IPS-NIHi11 (cell line): ENCODE measurements at places on chromosomes 6 and 20.

- DNase-seq, result no peak
These were observed 5.7 kb upstream of the TIAM2 start for GRCh38 chr6:154989448-154989847.

GRCh38 chr6:72552938-72553337 lies 68.9 kb upstream of the KCNQ5 start:
- DNase-seq, result no peak

DNA sequence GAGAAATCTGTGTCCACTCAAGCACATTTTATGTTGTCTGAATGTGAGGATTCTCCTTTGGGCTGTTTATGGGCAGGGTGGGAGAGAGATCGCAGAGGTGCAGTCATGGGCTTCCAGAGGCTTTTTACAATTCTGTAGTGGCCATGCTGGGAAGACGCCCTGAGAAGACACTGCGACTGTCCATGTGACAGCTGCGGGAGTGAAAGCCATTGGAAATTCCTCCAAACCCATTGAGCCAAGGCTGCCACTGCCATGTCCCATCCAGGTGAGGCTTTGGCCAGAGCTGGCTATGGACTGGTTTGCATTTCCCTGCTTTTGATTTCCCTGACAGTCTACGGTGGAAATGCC lies 216.9 kb upstream of the ECI2 start:
- DNase-seq, result no peak

- DNase-seq, result no peak
These were observed 1.1 kb downstream of the FBXO30 start for GRCh38 chr6:145813285-145814034.

GRCh38 chr6:132070356-132070755 lies 119.2 kb upstream of the CCN2 start:
- DNase-seq, result no peak

DNA sequence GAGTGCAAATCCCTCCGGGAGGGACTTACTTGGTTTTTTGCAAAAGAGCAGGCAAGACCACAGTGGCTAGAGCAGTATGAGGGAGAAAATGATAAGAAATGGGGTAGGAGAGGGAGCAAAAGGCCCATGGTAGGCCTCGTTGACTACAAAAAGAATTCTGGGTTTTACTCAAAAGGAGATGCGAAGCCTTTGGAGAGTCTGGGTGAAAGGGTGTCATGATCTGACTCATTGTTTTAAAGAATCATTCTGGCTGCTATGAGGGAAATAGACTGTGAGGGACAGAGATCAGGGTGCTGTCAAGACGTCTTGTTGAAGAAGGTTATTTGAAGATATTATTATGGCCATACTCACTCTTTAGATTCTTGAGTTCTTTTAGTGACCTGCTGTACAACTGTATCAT lies 13.0 kb downstream of the TBC1D32 start:
- DNase-seq, result no peak

GRCh38 chr6:109441069-109441816 lies 719 bp downstream of the SMPD2 start:
- peak; percentile 65 for DNase-seq

DNA sequence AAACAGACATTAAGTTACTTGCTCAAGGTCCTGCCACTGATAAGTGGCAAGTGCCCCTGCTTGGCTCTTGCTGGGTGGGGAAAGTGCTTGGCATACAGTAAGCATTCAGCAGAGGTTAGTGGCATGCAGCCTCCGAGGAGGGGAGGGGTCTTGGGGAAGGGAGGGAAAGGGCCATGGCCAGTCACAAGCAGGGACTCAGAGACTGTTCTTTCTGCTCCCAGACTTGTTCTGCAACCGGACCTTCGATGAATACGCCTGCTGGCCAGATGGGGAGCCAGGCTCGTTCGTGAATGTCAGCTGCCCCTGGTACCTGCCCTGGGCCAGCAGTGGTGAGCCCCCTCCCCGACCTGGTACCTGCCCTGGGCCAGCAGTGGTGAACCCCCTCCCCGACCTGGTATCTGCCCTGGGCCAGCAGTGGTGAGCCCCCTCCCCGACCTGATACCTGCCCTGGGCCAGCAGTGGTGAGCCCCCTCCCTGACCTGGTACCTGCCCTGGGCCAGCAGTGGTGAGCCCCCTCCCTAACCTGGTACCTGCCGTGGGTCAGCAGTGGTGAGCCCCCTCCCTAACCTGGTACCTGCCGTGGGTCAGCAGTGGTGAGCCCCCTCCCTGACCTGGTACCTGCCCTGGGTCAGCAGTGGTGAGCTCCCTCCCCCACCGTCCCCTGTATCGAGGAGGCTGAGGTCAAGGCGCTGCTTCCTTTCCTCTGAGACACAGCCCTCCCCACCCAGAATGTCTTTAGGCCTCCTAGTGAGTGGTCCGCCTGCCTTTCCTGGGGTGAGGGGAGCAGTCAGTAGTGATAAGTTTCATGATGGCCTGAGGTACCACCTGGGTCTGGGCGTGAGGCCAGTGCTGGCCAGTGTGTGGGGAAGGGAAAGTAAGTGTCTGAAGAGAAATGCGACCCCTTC lies 8.9 kb downstream of the GLP1R start:
- no peak for DNase-seq

DNA sequence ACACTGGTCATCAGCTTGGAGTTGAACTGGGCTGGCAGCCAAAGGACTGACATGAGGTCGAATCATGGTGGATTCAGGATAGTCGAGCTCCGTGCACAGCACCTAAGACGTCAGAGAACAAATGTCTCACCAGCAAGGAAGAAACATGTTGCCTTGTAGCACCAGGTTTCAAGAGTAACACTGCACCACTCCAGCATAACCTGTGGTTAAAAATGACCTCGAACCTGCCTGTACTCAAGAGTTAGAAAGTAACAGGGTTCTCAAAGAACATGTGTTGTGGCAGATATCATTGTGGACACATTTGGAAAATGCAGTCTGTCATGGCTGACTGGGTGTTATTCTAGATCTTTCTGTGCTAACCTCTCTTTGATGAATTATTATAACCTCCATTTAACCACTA lies 511.6 kb downstream of the CDH26 start:
- no peak for DNase-seq

- DNase-seq, result no peak
These were observed 79.7 kb upstream of the MYLIP start for GRCh38 chr6:16049168-16049567.

DNA sequence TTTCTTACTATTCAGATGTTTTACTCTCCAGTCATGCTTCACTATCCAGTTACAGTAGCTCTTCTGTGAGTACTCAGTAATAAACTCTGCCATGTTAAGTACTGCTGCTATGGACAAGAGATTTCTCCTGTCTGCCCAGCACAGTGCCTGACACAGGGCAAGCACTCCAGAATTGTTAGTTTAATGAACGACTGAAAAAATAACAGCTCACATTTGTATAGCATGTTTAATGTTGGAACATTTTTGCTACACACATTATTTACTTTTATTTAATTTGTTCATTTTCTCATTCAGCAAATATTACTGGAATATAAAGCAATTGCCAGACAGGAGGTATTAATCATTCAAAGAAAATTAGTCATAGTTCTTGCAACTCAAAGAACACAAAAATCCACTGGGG lies 142.6 kb upstream of the HMGN3 start:
- DNase-seq, result no peak

DNA sequence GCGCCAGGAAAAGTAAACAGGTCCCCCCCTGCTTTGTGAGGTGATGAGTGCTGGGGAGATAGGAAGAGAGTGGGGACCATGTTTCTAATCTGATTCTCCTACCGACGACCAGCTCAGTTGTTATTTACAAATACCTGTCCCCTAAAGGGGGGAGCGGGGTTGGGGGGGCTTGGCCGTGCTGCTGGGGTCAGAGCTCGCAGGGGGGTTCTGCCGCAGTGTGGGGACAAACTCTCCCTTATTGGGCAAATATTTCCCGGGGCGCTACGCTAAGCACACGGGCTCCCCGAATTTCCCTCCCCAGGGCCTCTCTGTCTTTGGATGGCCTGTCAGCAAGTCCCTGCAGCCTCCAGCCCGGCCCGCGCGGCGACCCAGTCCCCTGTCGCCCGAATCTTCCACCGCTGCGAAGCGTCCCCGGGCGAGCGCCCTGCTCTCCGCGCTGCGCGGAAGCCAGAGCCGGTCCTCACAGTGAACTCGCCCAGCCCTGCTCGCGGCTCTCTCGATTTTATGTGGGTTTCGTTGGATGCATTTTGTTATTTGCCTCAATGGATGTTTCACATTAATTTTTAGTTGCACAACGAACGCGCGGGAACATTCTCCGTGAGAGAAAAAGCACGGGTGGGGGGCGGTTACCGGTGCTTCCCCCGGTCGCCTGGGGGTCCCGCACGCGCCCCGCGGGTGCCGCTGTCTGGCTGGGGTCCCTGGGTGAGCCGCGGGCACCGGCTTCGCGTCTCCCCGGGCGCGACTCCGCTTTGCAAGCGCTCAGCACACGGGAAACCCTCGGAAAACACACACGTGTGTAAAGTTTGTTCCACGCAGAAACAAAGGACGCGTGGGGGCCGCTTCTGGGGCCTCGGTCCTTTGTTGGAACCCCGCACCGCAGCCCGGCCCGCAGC lies 1.5 kb upstream of the STX16 start:
- DNase-seq, result peak; percentile 50

DNA sequence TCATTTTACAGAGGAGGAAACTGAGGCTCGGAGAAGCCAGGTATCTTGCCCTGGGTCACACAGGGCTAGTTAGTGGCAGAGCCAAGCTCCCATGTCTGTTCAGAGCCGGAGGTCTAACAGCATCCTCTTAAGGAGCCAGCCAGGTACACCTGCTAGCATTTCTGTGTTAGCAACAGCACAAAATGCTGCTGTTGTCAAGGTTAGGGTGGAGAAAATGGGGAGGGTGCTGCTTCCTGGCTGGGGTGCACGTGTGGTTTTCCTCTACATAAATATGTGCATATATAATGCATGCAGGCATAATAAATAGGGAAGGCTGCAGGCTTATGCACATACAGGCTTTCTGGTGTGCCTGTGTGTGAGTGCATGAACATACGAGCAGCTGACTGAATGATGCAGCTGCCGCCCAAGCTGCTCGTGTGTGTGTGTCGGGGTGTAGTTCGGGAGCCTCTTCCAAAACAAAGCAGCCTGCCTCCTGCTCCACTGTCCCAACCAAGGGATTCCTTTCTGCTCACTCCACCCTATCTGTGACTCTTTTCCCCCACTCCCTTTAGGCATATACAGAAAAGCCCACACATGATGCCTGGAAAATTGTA lies 86.6 kb downstream of the CD40 start:
- no peak for DNase-seq

GRCh38 chr6:148965287-148965686 lies 218.5 kb downstream of the UST start:
- no peak for DNase-seq

- no peak for DNase-seq
These were observed 43.6 kb downstream of the SOBP start for GRCh38 chr6:107533415-107534059.

- peak; percentile 90 for DNase-seq
These were observed 63.2 kb downstream of the NOL4L start for GRCh38 chr20:32521780-32522525.

DNA sequence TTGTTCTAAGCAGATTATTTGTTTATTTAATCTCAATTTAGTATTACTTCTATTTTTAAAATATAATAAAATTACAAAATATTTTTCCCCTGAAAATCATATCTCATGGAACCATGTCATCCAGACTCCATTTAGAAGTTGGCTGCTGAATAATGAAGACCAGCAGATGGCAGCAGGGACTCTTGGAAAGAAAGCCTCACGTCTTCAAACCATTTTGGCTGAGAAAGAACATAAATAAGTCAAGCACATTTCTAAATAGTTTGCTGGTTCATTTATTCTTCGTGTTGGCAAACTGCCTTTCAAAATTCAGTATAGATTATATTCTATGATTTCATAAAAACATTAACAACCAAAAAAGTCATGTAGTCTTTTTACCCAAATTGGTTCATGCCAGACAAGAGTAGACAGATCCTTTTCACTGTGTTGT lies 71.7 kb downstream of the RCAN2 start:
- DNase-seq, result peak; percentile 67

DNA sequence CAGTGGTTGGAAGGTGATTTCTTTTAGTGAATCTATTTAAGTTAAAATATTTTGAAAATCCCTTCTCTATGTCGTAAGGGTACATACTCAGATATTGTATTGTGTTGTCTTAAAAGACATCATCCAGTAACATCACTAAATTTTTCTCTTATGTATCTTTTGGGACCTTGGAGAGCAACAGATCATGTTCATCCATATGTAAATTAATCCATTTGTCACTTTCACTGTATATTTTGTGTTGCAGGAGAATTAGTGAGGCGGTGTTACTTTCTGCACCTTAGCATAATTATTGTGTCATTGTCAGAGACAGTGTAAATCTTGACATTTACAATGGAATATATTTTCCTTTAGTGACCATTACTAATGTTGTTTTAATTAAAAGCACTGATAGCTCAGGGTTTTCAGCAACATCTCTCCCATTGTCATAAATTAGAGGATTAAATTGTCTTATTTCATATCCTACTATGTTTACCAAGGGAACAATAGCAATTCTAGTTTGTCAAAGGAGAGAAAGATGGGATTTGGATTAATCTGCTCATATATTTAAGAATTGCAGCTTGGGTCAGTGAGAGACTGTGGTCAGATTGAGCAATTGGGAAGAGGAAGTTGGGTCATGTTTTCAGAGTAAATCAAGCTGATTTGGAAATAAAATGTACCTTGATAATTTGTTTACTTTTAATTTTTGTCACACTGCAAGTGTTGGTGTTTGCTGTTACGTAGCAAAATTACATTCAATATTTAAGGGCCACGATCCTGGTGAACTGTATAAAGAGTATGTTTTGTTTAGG lies 22.7 kb downstream of the DOK5 start:
- DNase-seq, result no peak
